SJSA1 (cell line): ENCODE measurements at places on chromosomes 6 and 20.

DNA sequence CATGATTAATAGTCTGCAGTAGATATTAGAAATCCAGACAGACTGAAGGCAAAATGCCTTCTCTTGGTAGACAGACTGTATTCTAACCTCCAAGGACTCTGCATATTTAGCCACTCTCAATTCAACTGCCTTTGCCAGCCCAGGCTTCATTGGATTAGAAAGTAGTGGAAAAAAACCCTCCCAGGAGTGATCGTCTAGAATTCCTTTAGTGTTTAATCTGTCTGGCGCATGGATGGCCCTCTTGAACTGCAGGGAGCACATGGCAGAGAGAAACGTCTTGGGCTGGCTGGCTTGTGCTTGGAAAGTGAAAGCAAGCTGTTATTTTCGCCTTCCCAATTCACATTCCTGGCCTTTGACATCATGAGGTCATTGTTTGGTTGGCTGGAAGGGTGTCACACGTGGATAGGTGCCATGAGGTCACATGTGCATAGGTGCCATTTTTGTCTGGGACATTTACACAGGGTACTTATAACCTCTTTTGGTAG lies 30.9 kb upstream of the NEDD9 start:
- peak; percentile 76 for DNase-seq

GRCh38 chr20:25038103-25038410 lies 19.9 kb downstream of the ACSS1 start:
- DNase-seq, result no peak

- no peak for DNase-seq
These were observed 63.6 kb downstream of the EDN1 start for GRCh38 chr6:12353731-12354130.

DNA sequence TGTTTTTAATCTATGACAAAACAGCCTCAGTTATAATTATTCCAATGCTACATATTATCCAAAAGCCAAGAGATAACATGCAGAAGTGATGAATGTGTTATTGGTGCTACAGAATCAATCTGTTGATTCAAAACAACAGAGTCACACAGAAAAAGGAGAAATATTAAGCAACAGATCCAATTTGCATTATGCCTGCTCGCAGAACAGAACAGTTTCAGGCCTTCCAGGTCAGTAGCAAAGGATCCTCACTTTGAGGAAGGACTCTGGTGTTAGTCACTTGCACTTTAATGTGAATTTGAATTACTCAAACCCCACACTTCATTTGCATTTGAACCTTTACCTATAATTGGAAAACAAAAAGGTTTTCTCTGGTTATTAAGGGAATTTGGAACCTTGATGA lies 198.6 kb upstream of the NT5E start:
- no peak for DNase-seq

DNA sequence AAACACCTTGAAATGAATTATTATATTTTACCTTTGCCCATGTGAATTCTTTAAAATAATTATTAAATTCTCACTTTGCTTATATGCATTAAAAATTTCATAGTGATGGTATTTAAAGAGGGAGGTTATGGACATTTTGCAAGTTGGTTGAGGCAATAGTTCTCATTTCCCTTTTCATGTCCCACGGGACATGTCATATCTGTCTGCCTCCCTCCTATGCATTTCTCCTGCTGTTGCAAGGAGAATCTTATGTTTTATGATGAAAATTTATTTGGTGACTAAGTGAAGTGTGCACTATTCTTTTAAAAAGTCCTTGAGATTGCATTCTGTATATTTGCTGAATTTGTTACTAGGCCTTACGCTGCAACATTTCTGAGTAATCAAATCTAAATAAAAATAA lies 67.2 kb downstream of the UTRN start:
- no peak for DNase-seq

DNA sequence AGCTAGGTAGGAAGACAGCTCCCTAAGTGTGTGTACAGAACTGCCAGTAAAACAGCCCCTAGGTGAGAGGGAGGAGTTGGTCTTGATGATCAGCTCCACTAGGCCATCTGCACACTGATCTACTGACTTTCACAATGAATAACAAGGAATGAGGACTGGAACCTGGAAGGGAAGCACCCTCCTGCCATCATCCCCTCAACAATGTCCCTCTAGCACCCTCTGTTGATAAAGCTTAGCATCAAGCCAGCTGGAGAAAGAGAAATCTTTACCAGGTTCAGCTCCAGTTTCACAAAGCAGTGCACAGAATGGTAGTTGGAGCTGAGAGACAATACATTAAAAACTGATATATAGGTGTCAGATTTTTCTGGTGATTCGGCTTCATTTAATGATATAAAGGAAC lies 57.2 kb upstream of the IRAK1BP1 start:
- DNase-seq, result no peak
